NCI-H510A (cell line): ENCODE measurements at places on chromosomes 5 and 9.

DNA sequence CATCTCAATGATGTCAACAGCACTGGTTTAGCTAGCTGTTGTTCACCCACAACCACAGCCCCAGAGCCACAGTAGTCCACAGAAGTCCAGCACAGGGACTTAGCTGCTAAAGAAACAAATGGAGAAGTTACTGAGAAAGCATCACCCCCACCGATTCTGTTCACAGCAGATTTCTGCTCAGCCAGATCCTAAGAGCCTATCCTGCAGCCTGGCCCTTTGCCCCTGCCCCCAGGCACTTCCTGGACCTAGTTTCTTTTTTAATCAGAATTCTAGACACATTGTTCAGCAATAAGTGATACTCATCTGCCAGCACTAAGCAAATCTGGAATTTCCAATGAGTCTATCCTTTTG is 7.4 kb downstream of the B4GALT1 start:
- no peak for DNase-seq

DNA sequence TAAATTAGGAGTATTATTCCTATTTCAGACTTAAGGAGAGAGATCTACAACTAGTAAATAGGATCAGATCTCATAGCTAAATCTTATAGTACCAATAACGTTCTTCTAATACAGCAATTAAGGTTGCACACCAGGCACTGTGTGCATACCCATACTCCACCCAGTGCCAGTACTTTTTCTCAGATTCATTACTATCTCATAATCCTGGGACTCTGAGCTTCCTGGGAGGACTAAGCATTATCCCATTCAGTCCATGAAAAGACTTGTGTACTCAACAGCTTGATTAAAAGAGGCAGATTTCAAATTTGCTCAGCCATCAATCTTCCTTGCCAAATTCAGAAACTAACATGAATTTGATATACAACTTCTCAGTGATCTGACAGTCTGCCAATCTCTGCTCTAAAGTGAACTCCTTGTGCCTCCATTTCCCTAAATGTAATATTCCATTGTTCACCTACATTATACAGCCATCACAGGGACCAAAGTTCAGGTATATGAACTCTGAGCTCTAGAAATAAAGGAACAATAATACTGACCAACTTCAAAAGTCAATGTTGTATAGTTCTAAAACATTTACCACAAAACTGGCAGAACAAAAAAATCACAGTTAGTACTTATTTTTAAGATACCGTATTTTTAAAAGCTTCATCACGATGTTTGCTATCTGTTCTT is 7.2 kb downstream of the STRBP start:
- no peak for DNase-seq

DNA sequence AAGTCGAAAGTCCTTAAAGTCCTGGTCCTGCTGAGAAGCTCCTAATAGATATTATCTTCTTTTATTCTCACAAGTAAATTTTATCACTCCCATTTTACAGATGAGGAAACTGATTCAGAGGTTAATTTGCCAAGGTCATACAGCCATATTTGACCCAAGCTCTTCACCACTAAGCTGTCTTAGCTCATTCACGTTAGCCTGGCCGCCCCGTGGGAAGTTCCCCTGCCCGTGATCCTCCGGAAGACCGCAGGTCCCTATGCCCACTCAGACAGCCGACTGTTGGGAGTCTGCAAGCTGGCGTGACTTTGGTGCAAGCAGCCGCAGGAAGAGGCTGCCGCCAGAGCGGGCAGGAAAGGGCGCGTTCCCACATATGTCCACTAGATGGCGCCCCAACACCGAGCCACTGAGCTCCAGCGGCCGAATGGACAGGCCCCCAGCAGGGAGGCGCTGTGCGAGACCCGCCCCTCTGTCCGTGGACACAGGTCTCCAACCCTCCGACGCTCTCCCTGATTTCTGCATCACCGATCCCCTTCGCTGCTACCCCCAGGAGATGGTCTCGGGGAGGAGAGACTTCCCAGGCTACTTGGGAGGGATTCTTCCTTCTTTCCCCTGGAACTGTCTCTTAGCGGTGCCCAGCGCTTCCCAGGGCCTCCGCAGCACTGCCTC is 10.0 kb upstream of the ARAP3 start:
- peak; percentile 11 for DNase-seq

- no peak for DNase-seq
These were observed 571.2 kb upstream of the WWC1 start for GRCh38 chr5:167720259-167720658.

- no peak for DNase-seq
These were observed 517.9 kb upstream of the ITGA1 start for GRCh38 chr5:52269859-52270258.
